ENCODE measurements at places on chromosomes 4 and X.

GRCh38 chrX:50838820-50839600, 25.0 kb upstream of the SHROOM4 start:
- DNase-seq = no peak

GRCh38 chrX:23504540-23504884, 162.8 kb upstream of the PRDX4 start:
- no peak for DNase-seq

GRCh38 chr4:20298986-20299385, 47.3 kb downstream of the SLIT2 start:
- no peak for DNase-seq

DNA sequence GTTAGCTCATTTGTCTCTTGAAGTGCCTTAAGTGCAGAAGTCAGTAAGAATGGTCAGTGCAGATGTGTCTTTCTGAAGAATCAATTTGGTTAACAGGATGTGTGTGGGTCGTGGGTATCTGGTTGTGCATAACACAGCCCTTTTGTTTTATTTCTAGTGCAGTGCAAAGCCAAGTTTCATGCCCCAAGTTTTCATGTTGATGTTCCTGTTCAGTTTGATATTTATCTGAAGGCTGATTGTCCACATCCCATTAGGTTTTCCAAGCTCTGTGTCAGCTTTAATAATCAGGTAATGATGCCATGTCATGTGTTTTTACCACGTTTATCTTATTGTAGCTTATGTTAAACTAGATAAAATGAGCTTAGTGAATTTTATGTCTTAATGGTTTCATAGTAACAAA, 27.4 kb downstream of the TRAPPC11 start:
- DNase-seq = no peak

DNA sequence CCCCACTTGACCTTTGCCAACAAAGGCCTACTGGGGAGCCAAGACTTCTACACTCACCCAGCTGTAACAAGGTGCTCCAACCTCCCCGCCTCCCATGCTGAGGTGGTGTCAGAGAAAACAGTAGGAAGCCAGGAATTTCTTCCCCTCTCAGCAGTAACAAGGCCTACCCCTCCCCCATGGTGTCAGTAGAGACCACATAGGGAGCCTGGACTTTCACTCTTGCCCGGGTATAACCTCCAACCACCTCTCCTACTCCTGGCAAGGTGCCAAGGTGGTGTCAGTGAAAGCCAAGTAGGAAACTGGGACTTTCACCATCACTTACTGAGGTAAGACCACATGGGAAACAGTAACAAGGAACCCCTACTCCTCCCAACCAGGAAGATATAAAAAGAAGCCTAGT, 93.1 kb downstream of the SLC16A2 start:
- DNase-seq = no peak

- no peak for DNase-seq
Measured at GRCh38 chrX:23168291-23168690, 166.4 kb upstream of the PTCHD1 start.

GRCh38 chr4:40212674-40213527, 16.1 kb downstream of the RHOH start:
- no peak for DNase-seq

DNA sequence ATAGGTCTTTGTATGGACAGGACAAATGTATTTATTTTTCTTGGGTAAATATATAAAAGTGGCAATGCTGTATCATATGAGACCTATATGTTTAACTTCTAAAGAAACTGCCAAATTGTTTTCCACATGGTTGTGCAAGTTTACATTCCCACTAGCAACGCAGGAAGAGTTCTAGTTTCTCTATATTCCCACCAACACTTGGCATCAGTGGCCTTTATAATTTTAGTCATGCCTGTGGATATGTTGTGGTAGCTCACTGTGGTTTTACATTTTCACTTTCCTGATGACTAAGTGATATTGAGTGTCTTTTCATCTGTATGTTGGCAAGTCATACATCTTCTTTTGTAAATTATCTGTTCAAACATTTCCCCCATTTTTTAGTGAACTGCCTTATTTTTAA, 126.0 kb downstream of the EMCN start:
- DNase-seq = no peak

GRCh38 chrX:99421796-99422195, 988.3 kb downstream of the PCDH19 start:
- DNase-seq = no peak

DNA sequence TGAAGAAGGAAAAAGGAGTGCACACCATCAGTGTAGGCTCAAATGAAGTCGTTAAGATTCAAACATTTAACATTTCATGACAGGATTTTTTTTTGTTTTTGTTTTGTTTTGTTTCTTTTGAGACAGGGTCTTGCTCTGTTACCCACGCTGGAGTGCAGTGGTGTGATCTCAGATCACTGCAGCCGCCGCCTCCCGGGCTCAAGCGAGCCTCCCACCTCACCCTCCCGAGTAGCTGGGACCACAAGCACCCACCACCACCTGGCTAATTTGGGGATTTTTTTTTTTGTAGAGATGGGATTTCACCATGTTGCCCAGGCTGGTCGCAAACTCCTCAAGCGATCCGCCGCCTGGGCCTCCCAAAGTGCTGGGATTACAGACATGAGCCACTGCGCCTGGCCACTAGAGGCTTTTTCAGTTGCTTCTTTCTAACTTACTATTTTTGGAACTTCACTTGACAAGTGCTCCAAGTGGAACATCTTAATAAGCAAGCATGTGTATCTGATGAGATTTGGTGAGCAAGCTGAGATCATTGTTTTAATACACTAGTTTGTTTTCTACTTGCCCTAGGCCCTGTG, 78.9 kb upstream of the CNKSR2 start:
- DNase-seq = no peak

DNA sequence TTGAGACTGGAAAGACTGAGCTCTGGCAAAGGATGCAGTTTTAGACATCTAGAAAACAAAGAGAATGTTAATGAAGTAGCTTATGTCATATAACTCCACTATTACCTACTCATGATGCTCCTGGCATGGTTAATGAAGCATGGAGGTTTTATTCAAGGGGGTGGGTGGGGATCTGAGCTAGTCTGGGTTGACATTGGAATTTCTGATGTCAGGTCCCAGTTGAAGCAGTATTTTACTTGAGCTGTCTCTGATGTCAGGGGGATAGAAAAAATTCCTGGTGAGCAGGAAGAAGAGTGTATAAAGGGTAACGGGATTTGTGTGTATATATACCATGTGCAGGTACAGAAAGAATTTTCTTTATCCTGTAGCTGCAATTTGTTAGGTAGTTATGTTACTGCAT, 102.0 kb downstream of the ELOVL6 start:
- no peak for DNase-seq

DNA sequence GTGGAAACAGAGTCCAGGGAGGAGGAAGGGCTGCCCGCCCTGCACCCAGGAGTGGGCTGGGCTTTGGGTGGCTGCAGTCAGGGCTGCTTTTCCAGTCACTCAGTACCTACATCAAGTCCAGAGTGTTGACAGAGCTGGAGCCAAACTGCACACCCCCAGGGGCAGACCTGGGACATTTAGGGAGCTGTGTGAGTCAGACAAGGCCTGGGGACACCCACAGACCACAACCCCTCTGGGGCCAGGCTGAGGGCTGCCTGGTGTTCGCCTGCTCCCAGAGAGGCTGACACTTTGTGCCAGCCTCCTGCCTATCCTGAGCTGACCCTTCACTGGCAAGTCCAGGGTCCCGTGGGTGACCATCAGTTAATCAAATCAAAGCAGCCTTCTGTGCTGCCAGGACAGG, 240.0 kb downstream of the BCOR start:
- DNase-seq = no peak

GRCh38 chrX:22060415-22061280, 28.5 kb downstream of the PHEX start:
- DNase-seq = no peak

- no peak for DNase-seq
Measured at GRCh38 chrX:100072336-100072735, 337.7 kb downstream of the PCDH19 start.

GRCh38 chrX:110308220-110308619, 9.7 kb downstream of the AMMECR1 start:
- no peak for DNase-seq

- no peak for DNase-seq
Measured at GRCh38 chr4:52201715-52202114, 150.6 kb downstream of the SPATA18 start.

DNA sequence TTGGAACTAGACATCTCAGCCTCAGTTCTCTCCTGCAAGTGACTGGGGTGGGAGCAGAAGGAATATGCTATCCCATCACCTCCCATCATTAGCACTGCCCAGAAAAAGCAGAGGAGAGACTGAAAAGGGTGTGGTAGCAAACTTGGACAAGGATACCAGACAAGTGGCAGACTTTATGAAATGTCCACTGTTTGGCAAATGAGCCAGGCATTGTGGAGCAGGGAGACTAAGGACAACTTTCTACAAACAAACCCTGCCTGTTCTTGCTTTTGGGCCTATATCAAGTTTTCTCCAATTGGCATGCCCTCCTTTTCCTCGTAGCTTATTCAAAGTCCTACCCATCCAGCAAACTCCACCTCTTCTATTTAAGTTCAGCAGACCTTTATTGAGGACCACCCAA, 41.6 kb downstream of the ZCCHC12 start:
- no peak for DNase-seq

DNA sequence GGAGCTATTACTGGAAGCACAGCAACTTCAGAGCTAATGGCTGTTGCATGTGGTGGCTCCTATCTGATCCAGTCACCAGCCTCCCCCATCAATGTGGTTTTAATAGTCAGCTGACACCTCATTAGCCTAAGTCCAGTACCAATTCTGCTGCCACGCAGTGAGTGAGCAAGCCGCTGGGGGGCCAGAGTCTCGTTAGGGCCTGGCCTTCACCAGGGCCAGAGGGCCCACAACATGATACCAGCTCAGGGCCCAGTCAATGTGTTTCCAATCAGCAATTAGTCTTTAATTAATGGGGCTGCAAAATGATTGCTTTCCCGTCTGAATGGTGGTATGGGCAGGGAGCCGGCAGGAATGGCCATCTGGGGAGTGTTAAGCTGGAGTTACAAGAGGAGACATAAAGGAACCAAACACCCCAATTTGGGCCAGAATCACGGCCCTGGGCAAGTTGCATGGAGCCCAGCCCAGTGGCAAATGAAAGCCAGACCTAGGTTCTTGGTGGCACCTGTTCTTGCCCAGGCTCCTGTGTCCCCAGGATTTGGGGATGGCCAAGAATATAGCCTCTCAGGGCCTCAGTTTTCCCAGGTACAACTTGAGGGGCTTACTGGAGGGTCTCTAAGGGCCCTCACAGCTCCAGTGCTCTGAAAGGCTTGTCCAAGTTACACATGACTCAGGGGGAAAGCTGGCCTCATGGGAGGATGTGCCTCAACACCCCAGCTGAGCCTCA, 119.2 kb downstream of the EFNB1 start:
- DNase-seq = no peak

- DNase-seq = no peak
Measured at GRCh38 chrX:66013194-66013816, 26.6 kb downstream of the VSIG4 start.

GRCh38 chr4:75040703-75041102, 107.8 kb downstream of the PARM1 start:
- DNase-seq = no peak

DNA sequence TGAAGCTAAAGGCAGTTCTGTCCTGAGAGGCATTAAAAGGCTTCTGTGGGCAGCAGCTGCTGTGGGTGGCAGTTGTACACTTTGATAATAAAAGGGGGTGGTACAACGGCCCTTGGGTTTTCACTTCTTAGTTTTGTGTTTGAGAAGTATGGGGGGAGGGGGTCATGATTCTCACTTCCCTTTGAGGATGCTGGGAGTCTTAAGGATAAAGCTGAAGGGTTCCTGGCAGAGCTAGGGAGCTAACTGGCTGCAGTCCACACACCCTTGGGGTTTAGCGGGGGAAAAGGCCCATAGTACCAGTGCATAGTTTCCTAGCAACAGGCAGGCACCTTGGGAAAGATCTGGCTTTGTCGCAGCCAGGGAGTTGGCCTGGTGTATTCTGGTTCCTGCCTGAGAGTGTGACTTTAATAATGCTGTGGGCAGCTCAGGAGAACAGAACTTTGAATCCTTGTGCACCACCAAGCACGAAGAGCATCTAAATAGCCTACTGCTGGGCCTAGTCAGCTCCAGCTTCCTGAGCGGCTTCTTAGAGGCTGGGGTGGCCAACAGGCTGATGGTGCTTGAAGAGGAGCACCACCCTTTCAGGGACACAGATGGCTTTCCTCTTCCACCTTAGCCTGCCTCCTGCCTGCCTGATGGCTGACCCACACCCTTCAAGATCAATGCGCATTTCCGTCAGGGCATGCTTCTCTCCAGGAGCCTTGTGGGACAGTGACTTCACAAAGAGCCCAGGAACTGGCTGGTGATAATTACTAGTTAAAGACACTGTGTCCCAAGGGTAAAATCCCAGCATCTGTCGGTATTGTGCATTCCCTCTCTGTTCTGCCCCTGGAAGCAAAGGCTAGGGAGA, 12.5 kb downstream of the ZBTB33 start:
- no peak for DNase-seq

DNA sequence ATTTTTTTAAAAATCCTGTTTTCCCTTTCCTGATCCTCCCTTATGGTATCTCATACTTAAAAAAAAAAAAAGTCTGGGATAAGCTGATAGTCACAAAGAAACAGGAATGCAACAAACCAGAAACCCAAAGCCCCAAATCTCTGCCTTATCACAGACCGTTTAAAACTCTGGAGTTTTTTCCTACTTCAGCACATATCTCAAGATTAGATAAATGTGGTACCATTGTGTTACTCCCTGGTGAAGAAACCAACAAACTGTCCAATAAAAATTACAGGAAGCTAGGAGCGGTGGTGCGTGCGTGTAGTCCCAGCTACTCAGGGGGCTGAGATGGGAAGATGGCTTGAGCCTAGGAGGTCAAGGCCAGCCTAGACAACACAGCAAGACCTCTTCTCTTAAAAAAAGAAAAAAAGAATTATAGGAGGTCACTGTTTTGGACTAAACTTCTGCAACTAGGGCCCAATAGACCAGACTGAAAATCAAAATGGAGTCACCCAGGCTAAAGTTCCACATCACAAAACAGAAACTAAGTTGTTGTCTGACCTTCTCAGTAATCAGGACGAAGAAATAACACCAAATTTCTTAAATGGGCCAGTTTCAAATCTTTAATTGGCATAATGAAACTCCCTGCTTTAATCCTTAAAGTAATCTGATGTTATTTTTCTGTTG, 51.9 kb downstream of the RBM47 start:
- no peak for DNase-seq

- no peak for DNase-seq
Measured at GRCh38 chr4:118752551-118752950, 67.4 kb downstream of the METTL14 start.

DNA sequence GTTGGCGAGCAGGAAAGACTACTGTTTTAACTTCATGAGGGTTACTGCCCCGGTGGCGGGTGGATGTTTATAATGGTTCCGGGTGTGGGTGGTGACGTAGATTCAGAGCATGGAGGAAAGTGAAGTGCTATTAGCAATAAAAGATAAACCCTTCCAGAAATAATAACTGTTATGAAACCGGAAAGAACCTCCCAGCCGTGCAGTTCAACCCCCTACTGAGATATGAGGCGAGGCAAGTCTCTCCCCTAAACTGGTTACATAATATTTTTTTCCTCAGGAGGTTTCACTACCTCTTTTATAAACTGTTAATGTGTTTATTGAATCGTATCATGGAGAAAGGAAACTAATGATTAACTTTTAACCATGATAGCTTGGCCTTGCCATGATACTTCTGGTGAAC, 33.9 kb upstream of the STIM2 start:
- no peak for DNase-seq

- DNase-seq = no peak
Measured at GRCh38 chr4:156763511-156763910, 208.1 kb downstream of the PDGFC start.

Data from stimulated activated CD4-positive, alpha-beta T cell treated with anti-CD3 and anti-CD28 coated beads, Interleukin-1b, Interleukin-23, amount 100 ng/mL, for 4 hours (primary cell).